M059J (cell line): ENCODE measurements at places on chromosomes 13 and 19. TPM values are rescaled to one million over a fixed set of nuclear protein-coding genes. Genes with fewer than 3 reads are reported as not detected.

GRCh38 chr19:35988824-35989223 is 6.2 kb upstream of the SDHAF1 start:
- no peak for DNase-seq

DNA sequence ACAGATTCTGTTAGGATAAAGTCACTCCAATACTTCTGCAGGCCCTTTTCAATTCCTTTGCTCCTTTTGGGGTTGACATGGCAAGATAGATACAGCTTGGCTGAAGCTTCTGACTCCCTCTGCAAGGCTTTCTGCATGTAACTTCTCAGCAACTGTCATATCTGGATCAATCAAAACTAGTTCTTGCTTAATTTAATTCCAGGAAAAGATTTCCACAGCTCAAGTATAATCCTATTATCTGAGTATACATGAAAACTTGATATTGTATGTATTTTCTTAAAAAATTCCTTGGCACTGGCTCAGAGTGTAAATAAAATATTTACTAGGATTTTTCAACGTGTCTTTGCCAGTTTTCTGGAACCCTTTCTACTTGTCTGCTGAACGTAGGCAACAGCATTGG is 109.6 kb downstream of the STARD13 start:
- DNase-seq, result no peak

DNA sequence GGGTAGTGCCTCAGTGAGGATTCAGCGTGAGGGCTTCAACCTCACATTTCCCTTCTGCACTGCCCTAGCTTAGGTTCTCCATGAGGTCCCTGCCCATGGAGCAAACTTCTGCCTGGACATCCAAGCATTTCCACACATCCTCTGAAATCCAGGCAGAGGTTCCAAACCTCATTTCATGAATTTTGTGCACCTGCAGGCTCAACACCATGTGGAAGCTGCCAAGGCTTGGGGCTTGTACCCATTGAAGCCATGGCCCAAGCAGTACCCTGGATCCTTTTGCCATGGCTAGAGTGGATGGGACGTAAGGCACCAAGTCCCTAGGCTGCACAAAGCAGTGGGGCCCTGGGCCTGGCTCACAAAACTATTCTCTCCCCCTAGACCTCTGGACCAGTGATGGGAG is 877.1 kb upstream of the KLHL1 start:
- DNase-seq, result no peak

DNA sequence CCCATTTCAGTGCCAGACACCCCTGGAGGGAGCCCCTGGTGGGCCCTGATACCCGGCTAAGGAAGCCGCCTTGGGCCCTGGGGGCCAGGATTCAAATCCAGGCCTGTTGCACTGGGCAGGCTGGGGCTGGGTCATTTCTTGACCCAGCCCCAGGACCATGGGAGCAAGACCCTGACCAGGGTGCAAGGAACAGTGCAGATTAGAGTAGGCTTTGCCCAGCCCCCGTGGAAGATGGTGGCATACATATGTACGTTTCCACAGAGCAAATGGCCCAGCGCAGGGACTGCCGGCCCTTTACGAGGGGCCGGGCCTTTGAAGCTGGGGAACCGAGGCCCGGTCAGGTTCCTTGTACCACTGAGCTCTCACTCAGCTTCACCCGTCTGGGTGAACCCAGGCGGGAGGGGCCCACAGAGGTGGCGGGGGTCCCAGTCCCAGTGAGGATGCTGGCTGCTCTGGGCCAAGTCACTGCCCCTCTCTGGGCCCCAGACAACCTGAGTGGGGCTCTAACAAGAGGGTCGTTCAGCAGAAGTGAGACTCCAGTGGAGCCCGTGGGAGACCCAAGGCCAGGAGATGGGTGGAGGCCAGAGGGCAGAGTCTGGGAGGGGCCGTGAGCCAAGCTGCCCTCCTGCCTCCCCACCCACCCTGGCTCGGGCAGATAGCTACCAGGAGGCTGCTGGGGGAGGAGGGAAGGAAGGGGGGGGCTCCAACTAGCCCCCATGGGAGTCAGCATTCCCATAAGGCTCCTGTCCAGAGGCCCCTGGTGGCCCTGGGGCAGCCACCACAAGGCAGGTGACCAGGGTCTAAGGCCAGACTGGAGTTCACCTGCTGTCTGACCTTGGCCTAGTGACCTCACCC is 2.7 kb downstream of the MKNK2 start:
- DNase-seq, result no peak

GRCh38 chr19:35908973-35909683 is 1.0 kb upstream of the TYROBP start:
- DNase-seq, result no peak

GRCh38 chr19:15166700-15167099 is 34.1 kb downstream of the NOTCH3 start:
- no peak for DNase-seq

- peak; percentile 4 for DNase-seq
Measured at GRCh38 chr13:77697217-77698103, at the start of gene SLAIN1. Gene SLAIN1, plus strand, starts transcription at chr13:77697687. Its CDS starts 227 bp downstream, at chr13:77697914.

DNA sequence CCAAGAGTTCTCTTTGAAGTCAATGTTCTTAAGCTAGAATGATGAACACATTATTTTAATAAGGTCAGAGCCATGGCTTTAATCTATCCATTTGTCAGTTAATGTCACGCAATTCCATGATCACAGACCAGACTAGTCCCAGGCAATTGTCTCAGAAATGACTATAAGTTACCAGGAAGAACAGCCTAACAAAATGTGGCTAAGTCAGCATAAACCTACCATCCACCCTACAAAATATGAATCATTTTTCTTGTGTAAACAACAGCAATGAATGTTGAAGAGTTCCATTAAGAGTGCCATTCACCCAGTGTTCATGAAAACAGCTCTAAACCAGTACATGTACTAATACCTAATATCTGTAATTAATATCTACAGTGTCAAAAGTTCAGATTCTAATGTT is 127.5 kb downstream of the KCTD12 start:
- DNase-seq, result no peak

GRCh38 chr13:28755546-28755870 is 36.7 kb upstream of the SLC46A3 start:
- DNase-seq, result no peak

LILRA1 gene
- total RNA-seq, result not detected in 2 replicates

- no peak for DNase-seq
Measured at GRCh38 chr13:100549316-100549715, 39.3 kb downstream of the GGACT start.

DNA sequence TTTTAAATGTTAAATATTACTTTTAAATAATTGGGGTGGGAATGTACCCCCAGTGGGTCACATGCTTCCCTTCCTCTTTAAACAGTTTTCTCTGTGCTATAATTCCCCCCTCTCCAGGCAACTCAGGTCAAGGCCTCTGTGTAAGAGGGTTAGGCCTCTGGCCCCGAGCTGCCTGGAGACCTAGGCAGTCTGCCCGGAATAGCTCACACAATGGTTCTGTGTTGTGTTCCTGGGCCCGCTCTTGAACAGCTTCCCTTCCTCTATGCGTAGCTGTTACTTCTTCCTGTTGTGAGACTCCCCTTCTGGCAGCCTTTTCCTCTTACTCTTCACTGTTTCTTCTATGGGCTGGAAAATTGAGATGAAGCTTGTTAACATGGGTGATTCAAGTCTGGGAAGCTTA is 14.8 kb upstream of the ZNF492 start:
- DNase-seq, result no peak

RELB gene
- 3.3 and 4.9 TPM in 2 replicates for total RNA-seq

DNA sequence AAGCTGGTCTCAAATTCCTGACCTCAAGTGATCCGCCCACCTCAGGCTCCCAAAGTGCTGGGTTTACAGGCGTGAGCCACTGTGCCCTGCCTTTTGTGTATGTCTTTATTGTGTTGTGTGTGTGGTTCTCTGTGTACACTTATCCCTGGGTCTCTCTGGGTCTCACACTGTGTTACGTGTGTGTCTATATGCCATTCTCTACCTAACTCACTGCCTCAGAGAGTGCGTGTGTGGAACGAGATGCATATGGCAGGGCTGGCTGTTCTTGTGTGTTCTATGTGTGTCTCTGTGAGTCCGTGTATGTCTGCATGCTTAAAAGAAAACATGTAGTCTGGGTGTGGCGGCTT is 10.5 kb downstream of the FOXA3 start:
- DNase-seq, result no peak

DNA sequence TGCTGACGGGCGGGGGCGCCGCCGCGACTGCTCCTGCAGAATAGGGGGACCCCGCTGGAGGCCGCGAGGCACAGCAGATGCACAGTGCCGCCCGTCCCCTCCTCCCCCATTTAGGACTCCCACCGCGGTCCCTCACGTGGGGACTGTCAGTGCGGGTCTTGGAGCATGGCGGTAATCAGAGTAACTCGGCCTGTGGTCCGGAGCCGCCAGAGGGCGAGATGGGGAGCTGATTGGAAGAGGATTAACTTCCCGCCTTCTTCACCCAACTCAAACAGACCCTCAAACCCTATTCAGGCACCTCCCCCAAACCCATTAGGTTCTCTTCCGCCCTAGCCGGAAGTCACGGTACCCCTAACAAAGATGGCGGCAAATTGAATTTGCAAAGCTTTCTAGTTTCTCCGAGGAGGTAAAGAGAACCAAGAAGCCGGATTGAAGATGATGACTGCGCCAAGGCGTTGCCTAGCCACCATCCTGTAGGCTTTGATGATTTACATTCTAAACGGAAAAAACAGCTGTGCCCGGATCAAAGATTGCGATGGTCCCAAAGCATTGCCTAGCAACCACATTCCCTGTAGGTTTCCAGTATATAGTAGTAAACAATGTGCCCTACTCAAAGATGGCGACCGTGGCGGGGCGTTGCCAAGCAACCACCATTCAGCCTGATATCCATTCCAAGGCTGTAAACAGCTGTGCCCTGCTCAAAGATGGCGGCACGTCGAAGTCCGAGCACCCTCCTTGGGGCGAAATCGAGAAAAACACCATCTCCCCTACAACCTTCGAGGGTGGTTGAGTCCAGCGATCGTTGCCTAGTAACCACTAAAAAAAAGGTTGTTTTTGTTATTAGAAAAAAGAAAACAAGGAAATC is at the start of gene FUZ:
TSS of gene FUZ (minus strand) at position 296 of the 865 bp plus-strand sequence. CDS start at position 110, 186 bp downstream.
- peak; percentile 98 for DNase-seq

DNA sequence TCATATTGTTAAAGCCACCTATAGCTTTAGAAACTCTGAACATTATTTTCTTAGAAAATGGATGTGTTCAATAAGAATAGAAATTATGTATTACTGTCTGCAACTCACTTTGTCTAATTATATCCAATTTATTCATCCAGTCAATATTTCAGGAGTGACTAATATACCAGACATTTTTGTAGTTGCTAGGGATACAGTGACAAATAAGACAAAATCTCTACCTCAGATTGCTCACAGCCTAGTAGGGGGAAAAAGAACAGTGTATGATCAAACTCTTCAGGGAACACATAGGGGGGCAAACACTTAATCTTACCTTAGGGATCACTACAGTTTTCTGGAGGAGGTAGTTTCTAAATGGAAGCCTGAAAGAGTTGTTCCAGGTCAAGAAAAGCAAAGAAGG is 8.6 kb downstream of the BRCA2 start:
- peak; percentile 74 for DNase-seq

IQCN gene
- total RNA-seq, result 0.10 TPM in 1 of 2 replicates, not detected in the other

PINLYP gene
- total RNA-seq, result 0.91 and 2.5 TPM in 2 replicates

PLIN4 gene
- total RNA-seq, result 0.02 TPM in 2 replicates

WDR88 gene
- total RNA-seq, result not detected in 2 replicates

COX7A1 gene
- not detected in 2 replicates for total RNA-seq

DNA sequence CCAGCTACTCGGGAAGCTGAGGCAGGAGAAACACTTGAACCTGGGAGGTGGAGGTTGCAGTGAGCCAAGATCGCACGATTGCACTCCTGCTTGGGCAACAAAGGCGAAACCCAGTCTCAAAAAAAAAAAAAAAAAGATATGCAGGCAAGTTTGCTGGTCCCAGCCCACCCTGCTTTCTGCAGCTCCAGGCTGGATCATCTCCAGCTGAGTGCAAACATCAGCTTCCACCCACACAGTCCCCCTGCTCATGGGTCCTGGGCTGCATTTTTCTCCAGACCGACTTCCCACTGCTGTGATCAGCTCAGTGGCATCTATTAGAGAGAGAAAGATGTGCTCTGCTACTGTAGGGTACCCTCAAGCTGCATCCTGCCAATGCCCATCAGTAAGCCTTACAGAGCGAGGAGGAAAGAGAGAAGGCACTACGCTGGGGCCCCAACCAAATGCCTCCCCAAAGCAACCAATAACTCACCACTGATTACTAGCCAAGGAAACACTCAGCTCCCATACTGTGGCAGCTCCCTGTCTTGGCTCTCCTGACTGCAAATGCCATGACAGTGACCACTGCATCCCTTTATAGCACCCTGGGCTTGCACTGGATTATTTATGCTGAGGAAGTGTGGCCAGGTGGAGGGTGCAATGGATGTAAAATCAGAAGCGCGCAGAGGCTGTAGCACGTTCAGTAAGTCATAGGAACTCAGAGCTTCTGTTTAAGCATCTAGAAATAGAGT is 170.9 kb upstream of the ZNF507 start:
- DNase-seq, result no peak

DIAPH3 gene
- 7.3 and 17.2 TPM in 2 replicates for total RNA-seq

DNA sequence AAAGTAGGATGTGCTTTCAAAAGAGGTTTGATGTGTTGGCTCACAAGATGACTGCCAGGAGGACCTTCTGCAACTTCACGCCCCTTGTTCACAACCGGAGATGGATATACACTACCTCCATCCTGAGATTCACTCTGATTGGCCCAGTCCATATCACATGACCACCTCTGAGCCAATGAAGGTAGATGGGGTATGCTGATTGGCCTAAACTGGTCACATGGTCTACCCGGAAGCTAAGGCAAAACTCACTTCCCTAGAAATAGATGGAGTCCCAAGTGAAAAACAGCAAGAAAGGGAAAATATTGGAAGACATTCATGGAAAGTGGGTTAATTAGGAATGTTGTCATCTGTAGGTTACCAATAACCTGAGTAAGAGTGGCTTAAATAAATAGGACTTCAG is 119.7 kb upstream of the MRI1 start:
- DNase-seq, result no peak

DNA sequence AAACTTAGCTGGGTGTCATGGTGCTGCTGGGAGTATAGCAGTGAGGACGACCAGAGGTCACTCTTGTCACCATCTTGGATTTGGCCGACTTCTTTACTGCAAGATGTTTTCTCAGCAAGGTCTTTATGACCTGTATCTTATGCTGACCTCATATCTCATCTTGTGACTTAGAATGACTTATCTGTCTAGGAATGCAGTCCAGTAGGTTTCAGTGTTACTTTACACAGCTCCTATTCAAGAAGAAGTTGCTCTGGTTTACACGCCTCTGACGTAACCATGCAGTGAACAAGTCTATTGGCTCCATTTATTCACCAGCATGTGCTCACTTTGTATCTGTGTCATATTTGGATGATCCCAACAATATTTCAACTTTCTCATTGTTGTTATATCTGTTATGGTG is 26.7 kb downstream of the ZNF850 start:
- no peak for DNase-seq

ZNF530 gene
- total RNA-seq, result 7.4 and 17.4 TPM in 2 replicates
